ENCODE measurements at places on chromosomes 16 and 17.

- DNase-seq = no peak
These were observed 93.6 kb upstream of the KCNJ16 start for GRCh38 chr17:69981441-69981840.

GRCh38 chr16:53626811-53627210 lies 76.8 kb downstream of the RPGRIP1L start:
- no peak for DNase-seq

DNA sequence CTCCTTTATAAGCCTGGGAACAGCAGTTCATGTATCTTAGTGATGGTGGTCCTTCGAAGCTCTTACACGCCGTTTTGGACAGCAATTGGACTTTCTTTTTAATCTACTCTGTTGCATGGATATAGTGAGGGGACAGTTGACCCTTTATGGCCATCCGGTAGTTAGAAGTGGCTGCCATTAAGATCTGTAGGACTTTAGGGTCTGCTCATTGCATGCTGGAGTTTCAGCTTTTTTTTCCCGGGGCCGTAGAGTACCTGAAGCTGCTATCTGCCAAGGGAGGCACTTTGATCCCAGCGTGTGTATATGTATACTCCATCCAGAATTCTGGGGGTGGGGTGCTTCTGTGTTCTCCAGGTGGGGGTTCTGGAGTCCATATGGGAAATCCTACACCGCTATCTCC lies 1.2 kb downstream of the CYB5D1 start:
- no peak for DNase-seq

DNA sequence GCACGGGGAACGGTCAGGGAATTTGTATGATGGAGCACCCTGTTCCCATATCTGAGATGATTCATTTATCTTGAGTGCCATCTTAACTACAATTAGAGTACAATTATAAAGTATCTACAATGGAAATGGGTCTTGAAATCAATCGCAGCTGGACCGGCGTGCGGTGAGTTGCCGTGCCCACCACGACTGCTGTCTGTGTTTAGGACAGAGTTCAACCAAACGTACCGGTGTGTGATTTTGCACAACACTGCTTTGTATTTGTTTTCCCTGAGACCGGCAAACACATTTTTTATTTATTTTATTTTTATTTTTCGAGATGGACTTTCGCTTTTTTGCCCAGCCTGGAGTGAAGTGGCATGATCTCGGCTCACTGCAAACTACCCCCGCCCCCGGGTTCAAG lies 457.0 kb downstream of the WWOX start:
- no peak for DNase-seq

DNA sequence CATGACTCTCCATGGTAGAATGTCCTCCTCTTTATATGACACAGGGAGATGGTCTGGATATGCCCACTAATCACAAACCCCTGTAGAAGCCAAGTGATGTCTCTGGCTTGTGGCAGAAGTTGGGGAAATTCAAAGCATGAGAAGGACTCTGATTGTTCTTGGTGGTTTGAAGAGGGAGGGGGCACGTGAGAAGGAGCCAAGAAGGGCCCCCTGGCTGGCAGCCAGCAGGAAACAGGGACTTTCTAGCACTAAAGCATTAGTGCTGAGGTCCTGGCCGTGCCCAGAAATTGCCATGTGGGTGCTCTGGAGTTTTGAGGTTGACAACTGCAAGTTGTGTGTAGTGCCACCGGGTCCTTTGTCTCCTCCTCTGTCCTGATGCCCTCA lies 199.9 kb downstream of the LGALS9B start:
- DNase-seq = no peak

DNA sequence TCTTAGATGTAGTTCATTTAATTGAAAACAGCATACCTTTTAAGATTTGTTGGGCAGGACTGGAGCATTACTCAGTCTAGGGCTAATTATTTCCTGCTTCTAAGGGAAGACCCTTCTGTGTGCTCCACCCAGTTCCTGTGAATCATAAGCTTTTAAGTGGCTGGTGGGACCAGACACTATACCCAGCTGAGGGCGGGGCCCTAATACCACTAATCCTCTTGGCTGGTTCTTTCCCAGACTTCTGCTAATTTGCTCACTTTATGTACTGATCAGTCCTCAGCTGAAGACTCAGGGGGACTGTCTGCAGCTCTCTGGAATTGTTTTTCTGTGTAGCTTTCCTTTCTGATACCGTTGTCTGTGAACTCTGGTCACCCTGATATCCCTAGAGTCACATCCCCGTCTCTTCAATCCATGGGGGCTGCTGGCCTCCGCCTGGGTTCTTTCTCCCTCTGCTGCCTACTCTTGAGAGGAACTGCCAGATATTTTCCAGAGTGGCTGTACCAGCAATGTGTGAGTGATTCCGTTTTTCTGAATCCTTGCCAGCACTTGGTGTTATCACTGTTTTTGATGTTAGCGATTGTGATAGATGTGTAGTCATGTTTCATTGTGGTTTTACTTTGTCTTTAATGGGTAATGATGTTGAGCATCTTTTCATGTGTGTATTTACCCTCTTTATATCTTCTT lies 35.1 kb downstream of the MFSD11 start:
- DNase-seq = no peak

GRCh38 chr16:67399218-67399733 lies 6.0 kb upstream of the TPPP3 start:
- no peak for DNase-seq

GRCh38 chr17:3802461-3803307 lies 1.7 kb upstream of the ITGAE start:
- no peak for DNase-seq

DNA sequence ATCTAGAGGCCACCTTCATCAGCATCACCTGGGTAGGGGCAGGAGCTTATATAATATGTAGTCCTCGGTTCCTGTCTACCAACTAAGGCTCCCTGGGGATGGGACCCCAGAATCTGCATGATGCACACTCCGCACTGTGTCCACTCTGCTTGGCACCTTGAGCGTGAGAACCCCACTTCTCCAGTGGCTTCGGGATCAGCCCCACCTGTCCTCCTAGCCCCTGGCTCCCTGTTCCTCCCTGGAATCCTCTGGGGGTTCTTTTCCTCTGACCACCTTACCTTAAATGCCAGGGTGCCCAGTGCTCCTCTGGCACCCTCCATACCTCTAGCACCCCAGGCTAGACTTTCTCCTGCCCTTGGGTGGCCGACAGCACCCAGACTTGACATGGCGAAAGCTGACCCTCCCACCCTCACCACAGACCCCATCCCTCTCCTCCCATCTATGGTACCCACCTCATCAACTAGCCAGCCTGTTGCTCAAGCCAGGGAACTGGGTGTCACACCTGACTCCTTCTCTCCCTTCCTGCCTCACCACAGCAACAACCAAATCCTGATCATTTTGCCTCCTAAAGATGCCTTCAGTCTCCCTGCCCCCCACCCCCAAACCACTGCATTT lies 2.8 kb upstream of the NXPH3 start:
- no peak for DNase-seq

Measured in left renal cortex interstitium (tissue), 4 donors.